ENCODE measurements at places on chromosomes 12 and 14.

- DNase-seq, result no peak
Measured at GRCh38 chr12:88952562-88952942, 372.3 kb upstream of the KITLG start.

- no peak for DNase-seq
Measured at GRCh38 chr12:93099792-93100191, 170.7 kb upstream of the EEA1 start.

- no peak for DNase-seq
Measured at GRCh38 chr12:128920468-128920867, 67.2 kb downstream of the GLT1D1 start.

DNA sequence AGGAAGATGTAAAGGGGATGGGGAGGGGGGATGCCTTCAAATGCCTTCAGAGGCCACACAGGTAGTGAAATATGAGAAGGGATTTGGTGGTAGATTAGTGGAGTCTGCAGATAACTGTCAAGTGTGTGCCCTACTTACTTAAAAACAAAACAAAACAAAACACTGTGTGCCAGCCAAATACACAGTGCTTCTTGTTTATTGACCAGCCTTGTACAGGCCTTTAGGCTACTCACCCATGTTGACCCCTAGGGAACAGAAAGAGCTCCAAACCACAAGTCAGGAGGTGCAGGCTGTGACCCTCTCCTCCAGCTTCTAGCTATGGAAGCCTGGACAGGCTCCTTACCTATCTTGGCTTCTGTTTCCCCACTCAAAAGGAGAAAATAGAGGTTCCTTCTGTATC lies 562.0 kb downstream of the ETNK1 start:
- DNase-seq, result no peak

- DNase-seq, result no peak
Measured at GRCh38 chr12:94184995-94185719, 36.8 kb downstream of the PLXNC1 start.

- DNase-seq, result no peak
Measured at GRCh38 chr12:115072712-115073111, 388.7 kb upstream of the TBX3 start.

- no peak for DNase-seq
Measured at GRCh38 chr12:89525305-89525823, 483 bp downstream of the POC1B start.

DNA sequence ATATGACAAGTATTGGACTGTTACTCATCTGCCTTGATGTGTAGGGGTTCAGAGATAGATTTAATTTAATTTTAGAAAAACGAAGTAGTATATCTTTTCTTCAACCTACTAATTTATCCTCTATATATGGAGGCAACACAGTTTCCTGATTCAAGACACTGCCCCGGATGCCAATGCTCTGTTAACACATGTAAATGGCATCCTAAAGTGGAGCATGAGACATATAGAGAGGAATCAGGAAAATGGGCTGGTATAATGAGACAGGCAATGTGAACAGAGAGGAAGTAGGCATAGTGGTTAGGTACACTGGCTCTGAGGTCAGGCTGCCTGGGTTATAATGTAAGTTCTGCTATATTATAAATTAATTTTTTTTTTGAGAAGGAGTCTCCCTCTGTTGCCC lies 85.6 kb downstream of the OTOGL start:
- no peak for DNase-seq

DNA sequence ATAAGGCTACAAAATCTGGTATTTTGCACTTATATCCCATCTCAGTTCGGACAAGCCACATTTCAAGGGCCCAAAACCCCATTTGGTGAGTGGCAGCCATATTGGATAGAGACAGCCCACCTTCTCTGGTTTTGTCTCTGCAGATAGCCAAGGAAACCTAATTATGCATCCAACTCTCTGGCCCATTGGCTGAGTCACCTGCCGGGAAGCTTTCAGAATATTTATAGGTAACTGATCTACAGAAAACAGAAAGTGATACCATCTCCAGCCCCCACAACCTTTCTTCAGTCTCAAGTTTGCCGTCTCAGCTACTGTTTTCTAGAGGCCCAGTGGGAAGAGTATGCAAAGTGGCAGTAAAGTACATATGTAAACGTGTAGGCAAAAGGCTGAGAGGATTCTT lies 33.7 kb upstream of the PPP1CC start:
- peak; percentile 39 for DNase-seq

DNA sequence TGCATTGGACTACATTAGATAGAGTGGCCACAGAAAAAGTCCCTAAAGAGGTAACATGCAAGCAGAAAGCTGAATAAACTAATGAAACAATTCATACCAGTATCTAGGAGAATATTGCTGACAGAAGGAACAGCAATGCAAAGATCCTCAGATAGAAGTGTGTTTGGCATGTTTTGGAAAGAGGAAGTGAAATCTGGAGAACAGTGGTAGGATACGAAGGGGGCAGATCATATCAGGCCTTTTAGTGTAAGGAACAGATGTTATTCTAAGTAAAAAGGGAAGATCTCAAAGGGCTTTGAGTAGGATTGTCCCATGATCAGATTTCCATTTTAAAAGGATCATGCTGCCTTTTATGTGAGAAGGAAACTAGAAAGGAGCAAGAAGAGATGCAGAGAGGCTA lies 342.9 kb downstream of the PAWR start:
- no peak for DNase-seq

GRCh38 chr14:92105893-92106142 lies 564 bp downstream of the ATXN3 start:
- no peak for DNase-seq

- no peak for DNase-seq
Measured at GRCh38 chr12:42728770-42729534, 139.4 kb upstream of the PRICKLE1 start.

GRCh38 chr14:98957211-98958047 lies 314.6 kb downstream of the BCL11B start:
- DNase-seq, result no peak

- no peak for DNase-seq
Measured at GRCh38 chr14:51836417-51836816, 24.0 kb upstream of the GNG2 start.

DNA sequence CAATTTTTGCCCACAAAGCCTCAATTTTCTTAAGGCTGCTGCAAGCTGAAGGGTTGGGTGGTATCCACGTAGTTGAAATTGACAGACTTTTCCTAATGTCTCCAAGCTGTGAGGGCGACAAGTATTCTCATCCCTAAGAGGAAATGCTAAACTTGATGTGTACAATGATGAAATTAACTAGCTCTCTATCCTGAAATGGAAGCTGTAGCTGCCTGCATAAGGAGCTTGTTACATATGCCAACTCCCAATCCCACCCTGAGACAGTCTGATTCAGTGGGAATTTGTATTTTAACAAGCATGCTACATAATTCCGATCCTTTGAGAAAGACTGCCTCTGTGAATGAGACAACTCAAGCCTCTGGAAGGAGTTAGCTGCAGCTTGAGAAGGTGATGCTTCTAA lies 45.7 kb upstream of the MDM1 start:
- no peak for DNase-seq

DNA sequence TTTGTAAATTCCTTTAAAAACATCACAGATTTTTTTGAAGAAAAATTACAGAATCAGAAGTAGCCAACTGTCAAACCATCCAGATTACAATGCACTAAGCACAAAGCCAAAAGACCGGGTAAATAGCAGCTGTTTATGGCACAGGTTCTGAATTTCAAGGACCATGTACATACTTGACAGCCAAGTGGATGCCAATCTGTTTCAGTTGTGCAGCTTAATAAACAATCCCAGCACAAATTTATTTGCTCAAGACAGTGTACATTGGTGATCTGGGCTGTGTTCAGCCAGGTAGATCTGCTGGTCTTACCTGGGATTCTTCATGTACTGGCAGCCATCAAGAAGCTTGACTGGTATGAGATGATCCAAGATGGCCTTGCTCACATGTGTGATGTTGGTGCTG lies 229.8 kb upstream of the FLRT2 start:
- no peak for DNase-seq

GRCh38 chr14:98914942-98915341 lies 357.1 kb downstream of the BCL11B start:
- DNase-seq, result no peak

GRCh38 chr12:113347-113746 lies 46.8 kb downstream of the IQSEC3 start:
- no peak for DNase-seq

- DNase-seq, result no peak
Measured at GRCh38 chr12:2479851-2480535, 314.8 kb upstream of the FKBP4 start.

GRCh38 chr12:117427211-117427610 lies 65.8 kb upstream of the NOS1 start:
- DNase-seq, result no peak

DNA sequence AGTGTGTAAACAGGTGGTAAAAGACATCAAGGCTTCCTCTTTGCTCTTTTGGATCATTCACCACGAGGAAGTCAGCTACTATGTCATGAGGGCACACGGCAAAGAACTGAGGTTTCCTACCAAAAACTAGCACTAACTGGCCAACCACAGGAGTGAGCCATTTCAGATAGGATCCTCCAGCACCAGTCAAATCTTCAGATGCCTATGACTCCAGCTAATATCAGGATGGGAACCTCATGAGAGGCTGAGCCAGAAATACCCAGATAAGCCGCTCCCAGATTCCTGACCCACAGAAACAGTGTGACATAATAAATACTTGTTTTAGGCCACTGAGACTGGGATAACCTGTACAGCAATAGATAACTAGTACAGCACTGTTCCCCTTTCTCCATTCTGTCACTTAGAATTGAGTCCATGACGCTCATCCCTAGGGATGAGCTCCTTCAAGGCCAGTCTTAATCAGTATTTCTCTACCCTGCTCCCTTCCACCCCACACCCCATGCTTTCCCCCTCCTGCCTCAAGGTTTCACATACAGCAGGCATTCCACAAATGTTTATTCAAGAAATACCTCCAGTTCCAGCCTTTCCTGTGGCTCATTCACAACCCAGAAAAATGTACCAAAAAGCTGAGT lies 68.4 kb downstream of the PPM1H start:
- DNase-seq, result peak; percentile 35

GRCh38 chr12:105406497-105406896 lies 76.0 kb downstream of the C12orf75 start:
- DNase-seq, result no peak

GRCh38 chr14:104882991-104883660 lies 18.1 kb downstream of the CEP170B start:
- DNase-seq, result no peak

GRCh38 chr12:57762463-57762862 lies 4.4 kb downstream of the CYP27B1 start:
- no peak for DNase-seq

GRCh38 chr12:81705586-81705985 lies 53.6 kb downstream of the PPFIA2 start:
- DNase-seq, result no peak
